ENCODE measurements at places on chromosomes 6 and 20.

GRCh38 chr6:150647051-150647450 lies 47.4 kb downstream of the PLEKHG1 start:
- no peak for DNase-seq

- peak; percentile 68 for DNase-seq
These were observed 147.5 kb downstream of the FLRT3 start for GRCh38 chr20:14189794-14190402.

GRCh38 chr6:122563364-122564052 lies 46.7 kb upstream of the PKIB start:
- DNase-seq: no peak

DNA sequence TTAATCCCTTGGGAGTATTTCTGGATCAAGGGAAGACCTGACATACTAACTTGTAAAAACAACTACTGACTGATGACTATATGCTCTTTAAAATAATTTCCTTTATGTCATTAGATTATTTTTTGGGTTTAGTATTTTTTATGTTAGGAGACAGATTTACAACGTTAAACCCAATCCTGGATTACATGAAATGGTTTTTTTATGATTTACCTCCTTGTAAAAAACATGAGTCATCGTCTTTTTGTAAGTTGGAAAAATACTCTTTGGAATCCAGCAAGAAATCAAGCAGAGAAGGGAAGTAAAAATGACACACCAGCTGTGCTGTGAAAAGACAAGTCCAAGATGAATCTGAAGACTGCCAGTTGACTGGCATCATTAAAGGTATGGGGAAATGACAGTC lies 6.7 kb downstream of the STK4 start:
- no peak for DNase-seq
